Body of pancreas (tissue), 4 donors: ENCODE measurements at places on chromosomes 13 and 19. TPM values are rescaled to one million over a fixed set of nuclear protein-coding genes. Genes with fewer than 3 reads are reported as not detected.

GRCh38 chr19:31146546-31147183 lies 202.6 kb downstream of the TSHZ3 start:
- no peak overlapping the region for H3K4me3 ChIP-seq
- H3K4me1 ChIP-seq: no peaks in the 10 kb centered on the region
- no peaks in the 10 kb centered on the region for H3K27me3 ChIP-seq
- H3K27ac ChIP-seq: no peak overlapping the region
- no peak for DNase-seq

The OR7A5 gene
- total RNA-seq: not detected

The C19orf33 gene
- total RNA-seq: 2.6 TPM

DNA sequence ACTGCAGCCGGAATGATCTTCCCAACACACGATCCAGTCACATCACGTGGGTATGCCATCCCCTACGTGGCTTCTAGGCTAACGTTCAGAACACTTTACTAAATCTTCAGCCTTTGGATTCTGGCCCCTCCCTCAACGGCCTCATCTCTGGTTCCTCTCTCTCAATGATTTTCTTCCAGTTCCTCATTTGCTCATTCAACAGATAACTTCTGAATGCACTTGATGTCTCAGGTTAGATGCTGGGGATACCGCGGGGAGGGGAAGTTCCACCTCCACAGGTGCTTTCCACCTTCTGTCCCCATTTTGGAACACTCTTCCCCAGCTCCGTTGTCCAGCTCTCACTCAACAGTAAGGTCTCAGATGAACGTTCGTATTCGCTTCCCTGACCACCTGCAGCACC lies 66.1 kb downstream of the ATP7B start:
- no peaks in the 10 kb centered on the region for H3K36me3 ChIP-seq
- DNase-seq: no peak
- H3K4me1 ChIP-seq: no peaks in the 10 kb centered on the region
- no peak overlapping the region for H3K27ac ChIP-seq
- H3K4me3 ChIP-seq: no peak overlapping the region

The PSG3 gene
- total RNA-seq: not detected

The C19orf85 gene
- total RNA-seq: not detected
